ENCODE measurements at places on chromosomes 7 and 10.

DNA sequence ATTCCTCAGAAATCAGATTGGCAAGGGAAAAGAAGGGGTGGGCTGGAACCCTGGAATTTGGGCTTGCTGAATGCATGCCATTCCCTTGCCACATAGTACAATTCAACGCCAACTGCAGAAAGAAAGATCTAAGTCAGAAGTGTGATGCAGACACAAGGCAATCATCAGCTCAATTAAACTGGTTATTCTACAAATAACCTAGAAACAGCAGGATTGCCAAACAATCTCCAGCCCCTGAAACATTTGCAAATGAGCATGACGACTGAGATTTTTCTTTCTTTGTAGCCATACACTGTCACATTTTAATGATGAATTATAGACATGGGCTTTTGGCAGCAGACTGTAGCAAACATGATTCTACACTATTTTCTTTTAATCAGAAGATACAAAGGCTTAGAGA, 16.5 kb upstream of the CREB5 start:
- no peak for DNase-seq

GRCh38 chr10:26550774-26551526, 112.8 kb downstream of the APBB1IP start:
- DNase-seq = peak; percentile 85

- DNase-seq = peak; percentile 14
These were observed 52.4 kb upstream of the ADRB1 start for GRCh38 chr10:113991091-113991860.

GRCh38 chr10:121449482-121449924, 148.7 kb downstream of the FGFR2 start:
- no peak for DNase-seq

DNA sequence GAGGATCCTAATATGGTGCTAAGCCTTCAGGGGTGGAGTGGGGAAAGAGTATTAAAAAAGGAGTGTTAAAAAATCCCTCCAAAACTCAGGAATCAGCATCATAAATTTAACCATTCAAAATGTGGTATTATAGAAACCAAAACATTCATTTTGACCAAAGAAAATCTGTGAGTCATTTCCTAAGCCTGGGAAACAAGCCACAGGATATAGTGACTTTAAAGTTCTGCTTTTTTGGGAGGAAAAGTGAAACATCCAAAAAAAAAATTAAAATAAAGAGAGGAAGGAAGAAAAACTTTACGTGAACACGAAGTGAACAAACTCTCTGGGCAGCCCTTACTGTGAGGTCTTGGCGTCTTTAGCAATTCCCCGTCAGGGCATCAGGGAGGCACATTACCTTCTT, 74.0 kb upstream of the GSDME start:
- no peak for DNase-seq
